ENCODE measurements at places on chromosomes 6 and 20.

GRCh38 chr6:128417698-128418097, 102.7 kb downstream of the PTPRK start:
- DNase-seq, result no peak

GRCh38 chr6:17334265-17334664, 53.1 kb downstream of the RBM24 start:
- peak; percentile 33 for DNase-seq

DNA sequence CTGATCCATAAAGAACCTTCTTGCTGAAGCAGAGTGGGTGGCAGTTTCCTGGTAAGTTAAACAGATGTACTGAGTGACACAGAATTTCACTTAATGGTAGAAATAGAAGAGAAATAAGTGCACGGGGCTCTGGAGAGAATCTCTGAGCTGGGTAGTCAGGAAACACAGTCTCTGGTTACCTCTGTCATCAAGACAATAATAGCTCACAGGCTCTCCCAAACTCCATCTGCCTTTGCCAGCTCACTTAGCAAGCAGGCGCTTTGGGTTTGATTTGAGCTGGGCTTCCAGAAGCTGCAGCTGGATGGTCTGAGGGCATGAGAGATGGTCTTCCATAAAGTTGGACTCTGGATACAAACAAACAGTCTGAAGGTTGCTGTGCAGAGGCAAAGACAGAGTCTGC, 39.6 kb upstream of the PRSS35 start:
- no peak for DNase-seq

DNA sequence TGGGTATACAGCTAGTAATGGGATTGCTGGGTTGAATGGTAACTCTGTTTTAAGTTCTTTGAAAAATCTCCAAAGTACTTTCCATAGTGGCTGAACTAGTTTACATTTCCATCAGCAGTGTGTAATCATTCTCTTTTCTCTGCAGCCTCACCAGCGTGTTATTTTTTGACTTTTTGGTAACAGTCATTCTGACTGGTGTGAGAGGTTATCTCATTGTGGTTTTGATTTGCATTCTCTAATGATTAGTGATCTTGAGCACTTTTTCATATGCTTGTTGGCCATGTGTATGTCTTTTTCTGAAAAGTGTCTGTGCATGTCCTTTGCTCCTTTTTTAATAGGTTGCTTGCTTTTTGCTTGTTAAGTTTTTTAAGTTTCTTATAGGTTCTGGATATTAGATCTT, 194.2 kb upstream of the PHACTR1 start:
- DNase-seq, result peak; percentile 74

DNA sequence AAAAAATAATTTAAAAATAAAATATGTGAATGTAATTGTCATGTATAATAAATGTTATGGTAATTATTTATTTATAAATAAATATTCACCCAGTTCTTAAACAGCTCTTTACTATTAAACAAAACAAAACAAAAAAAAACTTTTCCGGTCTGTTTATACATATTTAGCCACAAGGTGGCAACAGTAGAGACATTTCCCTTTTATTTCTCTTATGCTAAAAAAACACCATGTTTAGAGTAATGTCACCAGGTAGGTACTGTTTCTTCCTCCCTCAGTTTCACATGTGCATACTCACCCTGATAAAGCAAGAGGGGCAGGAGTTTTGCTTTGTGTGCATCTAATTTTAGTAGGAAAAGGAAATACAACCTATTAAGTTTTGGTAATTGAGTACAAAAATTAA, 610.4 kb upstream of the IMPG1 start:
- DNase-seq, result peak; percentile 24

GRCh38 chr6:35427435-35427834, 24.7 kb upstream of the FANCE start:
- no peak for DNase-seq

DNA sequence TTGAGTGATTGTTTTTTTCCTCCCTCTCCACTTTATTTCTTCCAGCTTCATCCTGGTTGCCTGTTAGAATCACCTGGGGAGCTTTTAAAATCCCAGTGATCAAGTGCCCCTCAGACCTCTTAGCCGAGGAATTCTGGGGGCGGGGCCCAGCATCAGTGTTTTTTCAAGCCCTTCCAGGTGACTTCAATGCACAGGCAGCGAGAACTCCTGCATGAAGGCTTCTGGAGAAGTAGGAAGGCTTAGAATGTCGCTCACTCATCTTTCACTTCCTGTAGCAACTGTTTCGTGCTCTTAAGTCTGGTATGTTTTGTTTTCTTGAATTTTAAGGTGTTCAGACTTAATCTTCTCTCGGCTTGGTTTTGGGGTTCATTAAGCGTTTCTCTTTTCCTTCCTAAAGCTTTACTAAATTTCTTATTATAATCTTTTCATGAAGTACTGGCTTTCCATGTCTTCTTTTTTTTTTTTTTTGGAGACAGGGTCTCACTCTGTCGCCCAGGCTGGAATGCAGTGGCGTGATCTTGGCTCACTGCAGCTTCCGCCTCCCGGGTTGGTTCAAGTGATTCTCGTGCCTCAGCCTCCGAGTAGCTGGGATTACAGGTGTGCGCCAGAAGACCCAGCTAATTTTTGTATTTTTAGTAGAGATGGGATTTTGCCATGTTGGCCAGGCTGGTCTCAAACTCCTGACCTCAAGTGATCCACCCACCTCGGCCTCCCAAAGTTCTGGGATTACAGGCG, 30.9 kb upstream of the TULP1 start:
- DNase-seq, result no peak

DNA sequence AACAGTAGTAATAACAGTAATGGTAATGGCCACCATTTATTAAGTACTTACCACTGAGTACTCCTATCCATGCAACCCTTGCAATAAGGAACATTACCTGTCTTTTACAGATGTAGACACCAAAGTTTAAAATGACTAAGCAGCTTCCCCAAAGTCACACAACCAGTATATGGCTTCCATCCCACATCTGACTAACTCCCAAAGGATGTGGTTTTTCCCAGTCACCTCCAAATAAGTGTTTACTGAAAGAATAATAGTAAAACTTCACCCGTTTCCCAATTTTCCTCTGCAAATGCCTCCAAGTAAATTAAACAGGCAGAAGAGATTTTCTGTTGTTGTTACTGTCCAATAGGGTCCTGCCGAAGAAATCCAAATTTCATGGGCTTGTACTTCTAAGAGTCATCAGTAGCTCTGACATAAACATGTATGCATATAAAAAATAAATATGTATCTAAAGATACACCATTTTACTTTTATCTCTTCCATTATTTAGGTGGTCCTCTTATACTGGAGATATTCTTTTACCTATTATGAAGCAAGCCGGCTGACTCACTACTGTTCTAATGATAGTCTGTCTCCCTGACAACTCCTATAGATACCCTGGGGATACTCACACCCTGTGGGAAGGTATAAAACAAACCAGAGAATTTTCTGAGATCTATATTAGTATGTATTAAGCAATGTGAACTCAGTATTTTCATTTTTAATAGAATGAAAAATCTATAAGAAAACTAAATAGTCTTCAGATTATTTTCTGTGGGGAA, 77.9 kb upstream of the ID4 start:
- DNase-seq, result peak; percentile 67

GRCh38 chr6:31901415-31901952, 402 bp downstream of the ZBTB12 start:
- DNase-seq, result peak; percentile 44

DNA sequence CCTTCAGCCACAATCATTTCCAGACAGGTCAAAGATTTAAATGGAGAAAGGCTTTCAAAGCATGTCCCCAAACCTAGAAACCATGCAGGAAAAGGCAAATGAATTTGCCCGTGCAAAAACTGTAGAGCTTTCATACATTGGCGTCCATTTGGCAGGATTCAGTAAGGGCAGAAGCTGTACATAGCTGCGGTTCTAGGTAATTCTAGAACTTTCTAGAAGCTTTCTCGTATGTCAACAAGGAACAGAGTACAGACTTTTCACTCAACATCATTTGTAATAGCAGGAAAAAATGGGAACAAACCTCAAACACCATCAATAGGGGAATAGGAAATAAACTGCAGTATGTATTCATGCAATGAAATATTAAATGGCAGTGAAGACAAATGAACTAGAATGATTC, 11.1 kb upstream of the MAPK13 start:
- no peak for DNase-seq

- DNase-seq, result no peak
Measured at GRCh38 chr20:34396408-34396807, 33.3 kb downstream of the ITCH start.

DNA sequence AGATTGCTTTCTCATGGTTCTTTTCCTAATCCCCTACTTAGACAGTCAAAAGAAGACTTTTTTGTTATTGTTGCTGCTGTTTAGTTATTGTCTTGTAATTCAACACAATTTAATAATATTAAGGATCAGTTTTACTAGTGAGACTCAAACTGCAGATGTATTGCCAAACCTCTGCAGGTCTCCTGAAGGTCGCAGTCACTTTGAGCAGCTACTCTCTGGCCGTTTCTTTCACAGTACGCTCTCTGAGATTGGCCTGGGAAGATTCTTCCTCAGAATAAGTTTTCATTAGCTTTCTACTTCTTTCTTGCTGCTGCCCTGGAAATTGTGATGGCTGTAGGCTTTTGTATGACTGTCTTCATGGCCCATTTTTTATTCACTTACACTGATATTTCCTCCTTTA, 930.8 kb downstream of the QKI start:
- no peak for DNase-seq

- DNase-seq, result no peak
Measured at GRCh38 chr20:64050261-64051032, 1.0 kb upstream of the SOX18 start.

DNA sequence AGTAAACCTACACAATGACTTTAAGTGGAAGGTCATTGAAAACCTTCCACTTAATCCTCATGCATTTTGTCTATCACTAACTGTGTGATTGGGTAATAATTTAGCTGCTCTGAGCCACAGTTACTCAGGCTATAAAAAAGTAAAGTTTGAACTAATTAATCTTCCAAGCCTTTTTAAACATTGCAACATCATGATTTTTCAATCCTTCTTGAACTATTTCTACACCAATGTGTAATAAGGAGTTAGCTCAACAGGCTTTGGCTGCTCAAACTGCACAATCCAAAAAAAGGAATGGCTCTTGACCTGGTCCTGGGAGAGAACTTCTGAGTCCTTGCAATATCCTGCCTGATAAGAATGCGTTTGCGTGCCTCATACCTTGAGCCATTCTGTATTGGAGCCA, 34.8 kb upstream of the FILIP1 start:
- DNase-seq, result peak; percentile 90

DNA sequence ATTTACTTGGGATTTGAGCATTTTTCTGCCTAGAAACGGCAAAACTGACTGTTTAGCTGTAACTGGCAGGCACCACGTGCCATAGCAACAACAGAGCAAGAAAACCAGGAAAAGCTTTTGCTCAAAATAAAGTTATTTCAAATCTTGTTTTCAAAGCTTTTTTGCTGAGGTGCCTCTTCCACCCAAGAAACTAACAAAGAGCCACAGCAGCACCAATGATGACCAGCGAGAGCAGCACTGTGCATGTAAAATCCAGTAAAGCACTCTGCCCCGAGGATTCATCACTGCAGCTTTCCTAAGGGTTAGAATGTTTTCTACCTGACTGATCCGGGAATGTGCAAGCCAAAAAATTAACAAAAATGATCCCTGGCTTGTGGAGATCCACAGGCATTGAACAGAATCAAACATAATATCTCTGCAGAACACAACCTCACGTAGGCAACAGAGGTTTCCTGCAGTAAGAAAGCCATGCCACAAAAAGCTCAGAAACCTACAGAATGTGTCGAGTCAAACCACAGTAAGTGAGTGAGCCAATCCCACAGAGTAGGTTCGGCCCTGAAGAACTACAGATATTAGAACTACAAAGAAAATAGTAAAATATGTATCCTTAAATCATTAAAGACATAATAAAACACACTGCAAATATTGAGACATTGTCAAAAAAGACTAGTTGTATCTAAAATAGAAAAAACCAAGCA, 7.4 kb upstream of the ULBP3 start:
- peak; percentile 38 for DNase-seq

DNA sequence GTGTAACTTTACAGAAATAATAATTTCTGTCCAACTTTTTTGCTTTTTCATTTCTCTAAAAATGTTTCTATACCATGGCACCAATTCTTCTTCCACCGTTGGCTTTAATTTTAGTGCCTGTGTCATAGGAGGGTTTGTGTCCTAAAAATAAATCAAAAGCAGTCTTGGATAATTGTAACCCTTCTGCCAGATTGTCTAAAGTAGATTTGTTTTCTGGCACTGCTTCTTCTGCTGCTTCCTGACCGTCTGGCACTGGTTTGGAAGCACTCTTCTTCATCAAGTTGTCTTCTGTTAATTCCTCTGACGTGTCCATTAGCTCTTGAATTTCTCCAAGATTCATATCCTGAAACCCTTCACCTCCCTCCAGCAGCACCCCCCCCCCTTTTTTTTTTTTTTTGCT, 33.1 kb downstream of the SCAF8 start:
- DNase-seq, result no peak

DNA sequence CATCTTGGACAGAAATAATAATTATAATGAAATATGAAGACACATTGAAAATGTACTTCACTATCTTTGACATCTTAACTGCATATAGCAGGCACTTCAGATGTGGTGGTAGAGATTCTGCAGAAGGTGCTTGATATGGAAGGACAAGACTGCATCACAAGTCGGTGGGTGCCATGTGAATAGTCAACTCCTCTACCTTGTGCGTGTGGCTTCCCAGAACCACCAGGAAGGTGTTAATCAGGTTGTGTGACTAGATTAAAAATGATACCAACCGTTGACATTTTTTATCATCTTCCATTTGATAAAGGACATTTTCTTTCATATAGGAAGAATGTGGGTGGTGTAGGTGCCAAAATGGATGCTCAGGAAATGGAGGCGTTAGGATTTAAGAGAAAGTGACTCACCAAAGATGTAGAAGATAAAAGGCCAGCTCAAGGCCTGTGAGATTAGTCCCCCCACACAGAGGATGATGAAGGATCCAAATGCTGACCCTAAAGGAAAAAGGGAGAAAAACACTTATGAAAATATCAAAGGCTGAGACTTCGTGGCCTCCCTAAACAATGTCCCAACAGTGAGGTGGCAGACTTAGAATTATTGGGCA, 12.3 kb downstream of the SLC17A2 start:
- no peak for DNase-seq

GRCh38 chr6:29887330-29887818, 55.0 kb upstream of the HLA-A start:
- DNase-seq, result peak; percentile 7

- DNase-seq, result no peak
Measured at GRCh38 chr6:46134216-46134615, 4.4 kb downstream of the ENPP4 start.

DNA sequence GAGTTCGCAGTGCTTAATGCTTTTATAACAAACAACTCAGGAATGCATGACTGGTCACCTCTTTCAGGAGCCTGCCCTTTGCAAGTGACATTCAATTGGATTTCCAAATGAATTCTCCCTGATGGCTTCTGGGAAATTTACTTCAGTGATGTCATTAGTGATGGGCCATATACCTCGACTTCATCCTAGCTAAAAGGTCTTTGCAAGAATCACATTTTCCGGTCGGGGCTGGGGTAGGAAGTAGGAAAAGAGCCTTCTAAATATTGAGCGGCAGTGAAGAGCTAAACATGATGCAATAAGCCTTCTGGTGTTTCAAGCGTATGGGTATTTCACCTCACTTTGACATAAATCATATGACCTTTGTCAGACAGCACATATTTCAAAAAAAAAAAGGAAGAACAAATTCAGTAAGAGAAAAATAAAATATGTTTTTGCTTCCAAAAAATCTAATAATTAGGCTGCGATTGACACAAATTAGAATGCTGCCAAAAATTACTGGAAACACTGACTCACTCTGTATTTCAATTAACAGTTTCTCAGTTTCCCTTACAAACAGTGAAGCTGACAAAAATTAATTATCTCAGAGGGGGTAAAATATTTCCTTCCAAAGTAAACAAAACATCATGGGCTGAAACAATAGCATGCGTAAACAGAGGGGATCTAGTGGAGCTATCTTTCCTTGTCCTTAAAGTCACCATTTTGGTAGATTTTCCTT, 39.8 kb downstream of the ADTRP start:
- DNase-seq, result no peak

All from amniotic epithelial cell (primary cell).